ENCODE measurements at places on chromosomes 11 and 22. TPM values are rescaled to one million over a fixed set of nuclear protein-coding genes. Genes with fewer than 3 reads are reported as not detected.

DNA sequence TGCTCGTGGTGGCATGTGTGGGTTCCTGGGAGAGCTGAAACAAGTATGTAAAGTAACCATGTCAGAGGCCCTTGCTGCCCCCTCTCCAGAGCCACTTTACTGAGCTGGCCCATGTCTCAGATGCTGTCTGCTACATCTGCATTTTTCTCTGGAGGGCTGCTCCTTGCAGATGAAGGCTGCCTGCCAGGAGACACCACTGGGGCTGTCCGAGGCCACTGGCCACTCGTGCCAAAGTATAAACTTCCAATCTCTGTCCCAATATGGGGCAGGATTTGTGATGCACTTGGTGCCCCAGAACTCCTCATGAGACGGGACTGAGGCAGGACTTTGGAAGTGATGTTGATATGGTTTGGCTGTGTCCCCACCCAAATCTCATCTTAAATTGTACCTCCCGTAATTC lies 478.4 kb upstream of the B3GAT1 start:
- no peak for DNase-seq

GRCh38 chr11:45031912-45032519 lies 81.3 kb upstream of the TP53I11 start:
- DNase-seq: no peak

DNA sequence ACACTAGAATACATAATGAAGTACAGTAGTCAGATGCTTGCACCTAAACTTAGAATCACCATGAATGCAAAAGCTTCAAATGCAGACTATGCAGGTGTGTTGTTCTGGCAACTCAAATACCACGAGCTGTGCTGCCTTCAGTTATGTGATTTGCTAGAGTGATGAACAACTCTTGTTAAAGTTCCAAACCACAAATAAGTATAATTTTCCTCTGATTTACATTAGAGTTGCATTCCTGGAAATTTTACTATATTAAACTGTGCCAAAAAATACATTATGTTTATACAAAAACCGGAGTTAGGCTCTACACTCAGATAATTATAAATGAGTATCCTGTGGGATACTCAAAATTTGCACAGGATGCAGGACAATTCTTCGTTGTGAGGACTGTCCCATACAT lies 3.0 kb downstream of the TMEM218 start:
- DNase-seq: no peak

DNA sequence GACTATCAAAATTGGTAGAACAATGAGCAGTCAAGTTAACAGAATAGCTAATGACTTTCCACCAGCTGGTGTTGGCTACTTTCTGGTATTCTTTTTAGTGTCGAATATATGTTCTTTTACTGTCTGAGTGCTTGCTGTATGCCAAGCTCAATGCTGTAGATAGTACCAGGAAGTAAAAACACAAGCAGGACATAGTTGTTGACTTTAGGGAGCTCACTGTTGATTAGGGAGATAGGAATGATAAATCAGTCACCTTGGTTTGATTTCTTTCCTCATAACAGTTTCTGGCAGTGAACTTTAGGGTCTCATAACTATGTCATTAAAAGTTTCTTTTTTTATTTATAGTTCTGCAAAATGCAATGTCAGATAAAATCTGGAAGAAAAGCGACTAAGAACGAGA lies 9.0 kb downstream of the HMGXB4 start:
- no peak for DNase-seq

DNA sequence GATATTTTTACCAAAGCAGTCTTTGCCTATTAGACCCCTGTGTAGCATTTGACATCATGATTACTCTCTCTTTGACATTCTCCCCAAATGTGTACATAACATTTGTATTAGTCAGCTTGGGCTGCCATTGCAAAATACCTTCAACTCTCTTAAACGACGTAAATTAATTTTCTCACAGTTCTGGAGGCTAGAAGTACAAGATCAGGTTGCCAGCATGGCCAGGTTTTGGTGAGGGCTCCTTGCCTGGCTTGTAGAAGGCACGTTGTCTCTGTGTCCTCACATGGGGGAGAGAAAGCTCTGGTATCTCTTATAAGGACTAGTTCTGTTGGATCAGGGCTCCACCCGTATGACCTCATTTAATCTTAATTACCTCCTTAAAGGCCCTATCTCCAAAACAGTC lies 12.3 kb upstream of the DLAT start:
- no peak for DNase-seq

GRCh38 chr11:111331711-111332479 lies 33.5 kb downstream of the POU2AF3 start:
- no peak for DNase-seq

GRCh38 chr11:44199298-44199697 lies 103.8 kb downstream of the EXT2 start:
- DNase-seq: no peak

DNA sequence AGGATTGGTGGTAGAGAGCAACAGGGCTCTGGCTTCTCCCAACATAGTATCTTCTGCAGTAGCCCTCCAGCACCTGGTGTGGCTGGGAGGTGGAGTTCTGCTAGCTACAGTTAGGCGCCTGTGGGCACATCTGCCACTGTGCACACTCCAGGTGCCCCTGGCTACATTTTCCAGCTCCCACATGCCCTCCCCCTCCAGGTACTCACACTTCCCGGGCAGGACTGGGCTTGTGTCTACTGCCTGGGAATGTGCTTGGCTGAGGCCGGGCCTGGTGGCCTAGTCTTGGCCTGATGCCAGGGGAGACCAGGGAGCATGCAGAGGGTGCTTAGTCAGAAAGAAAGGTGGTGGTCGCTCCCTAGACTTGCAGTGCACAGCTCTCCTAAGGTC lies 15.8 kb downstream of the PHLDB1 start:
- peak; percentile 43 for DNase-seq

GRCh38 chr11:76728778-76729177 lies 54.4 kb upstream of the TSKU start:
- DNase-seq: no peak

DNA sequence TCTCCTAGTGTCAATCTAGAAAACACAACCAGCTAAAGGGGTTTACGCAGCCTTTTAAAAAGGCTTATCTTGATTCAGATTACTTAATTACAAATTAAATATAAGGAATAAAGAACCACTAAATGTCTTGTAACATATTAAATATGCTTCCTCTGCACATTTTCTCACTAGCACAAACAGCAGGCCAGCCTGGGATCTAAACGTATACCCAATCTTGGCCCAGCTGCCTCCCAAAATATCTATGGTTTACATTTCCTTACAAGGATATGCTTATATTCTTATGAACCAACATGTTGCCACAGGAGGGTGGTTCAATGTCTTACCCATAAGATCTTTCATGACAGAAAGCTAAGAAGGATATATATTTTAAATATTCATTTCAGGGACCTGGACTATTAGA lies 7.7 kb downstream of the LGR4 start:
- no peak for DNase-seq

- DNase-seq: no peak
Observed at GRCh38 chr22:46769191-46769675, 6.8 kb downstream of the TBC1D22A start.

DNA sequence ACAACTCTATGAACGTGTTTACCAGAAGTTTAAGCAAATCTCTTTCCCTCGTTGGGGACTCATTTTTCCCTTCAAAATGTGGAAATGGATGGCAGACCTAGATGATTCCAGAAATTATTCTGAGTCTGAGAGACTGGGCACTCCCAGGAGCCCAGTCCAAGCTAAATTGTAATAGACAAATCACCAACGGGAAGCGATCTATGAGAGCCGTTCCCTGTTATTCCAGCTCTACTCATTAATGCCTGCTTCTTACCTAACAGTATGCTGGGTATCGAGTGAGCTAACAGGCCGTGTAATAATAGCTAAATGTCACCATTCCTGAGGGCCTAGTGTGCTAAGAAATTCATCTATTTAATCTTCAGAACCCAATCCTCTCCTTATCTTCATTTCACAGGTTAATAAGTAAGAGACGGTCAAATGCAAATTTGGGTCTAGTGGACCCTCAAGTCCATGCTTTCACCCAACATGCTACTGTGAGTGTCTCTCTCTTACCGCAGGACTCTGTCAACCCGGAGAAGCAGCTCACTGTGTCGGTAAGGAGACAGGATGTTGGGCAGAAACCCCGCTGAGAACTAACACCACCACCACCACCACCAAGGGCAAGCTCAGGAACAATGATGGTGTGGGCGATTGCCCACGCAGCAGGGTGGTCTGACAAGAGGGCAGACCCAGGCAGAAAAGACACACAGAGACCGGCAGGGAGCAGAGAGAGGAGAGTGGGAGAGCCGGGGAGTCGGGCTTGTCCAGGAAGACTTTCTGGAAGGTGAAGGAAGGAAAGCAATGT lies 57.1 kb upstream of the TIMP3 start:
- DNase-seq: no peak

GRCh38 chr11:6618117-6619003 lies 862 bp downstream of the TPP1 start:
- DNase-seq: peak; percentile 91

DNA sequence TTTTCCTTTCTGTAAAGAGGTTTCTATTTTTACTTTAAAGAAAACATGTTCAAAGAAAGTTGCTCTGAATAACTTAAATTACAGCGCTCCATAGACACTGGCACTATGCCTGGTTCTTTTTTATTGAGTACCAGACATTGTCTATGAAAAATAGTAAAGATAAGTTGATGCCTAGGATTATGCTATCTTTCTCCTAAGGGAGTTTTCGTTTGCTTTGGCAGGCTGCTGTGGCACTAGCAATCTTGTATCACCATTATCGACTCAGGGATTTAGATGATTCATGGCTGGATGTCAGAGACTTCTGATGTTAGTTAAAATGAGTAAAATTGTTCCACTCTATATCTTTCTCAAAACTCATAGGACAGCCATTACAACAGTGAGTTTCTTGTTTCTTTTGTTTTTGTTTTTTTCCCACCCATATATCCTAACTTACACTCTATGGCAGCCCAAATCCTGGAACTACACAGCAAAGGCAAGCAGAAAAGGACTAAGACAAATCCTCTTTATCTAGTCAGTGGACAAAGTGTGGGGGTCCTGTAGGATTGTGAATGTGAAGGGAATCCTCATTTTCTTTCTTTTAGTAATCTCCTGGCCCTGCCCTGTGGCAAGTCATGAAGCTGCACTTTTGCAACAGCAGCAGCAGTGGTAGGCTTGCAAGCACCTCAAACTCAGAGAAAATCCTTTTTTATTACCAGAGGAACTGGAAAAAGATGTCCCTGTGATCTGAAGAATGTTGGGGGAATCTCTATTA lies 20.7 kb downstream of the SLN start:
- peak; percentile 11 for DNase-seq

DNA sequence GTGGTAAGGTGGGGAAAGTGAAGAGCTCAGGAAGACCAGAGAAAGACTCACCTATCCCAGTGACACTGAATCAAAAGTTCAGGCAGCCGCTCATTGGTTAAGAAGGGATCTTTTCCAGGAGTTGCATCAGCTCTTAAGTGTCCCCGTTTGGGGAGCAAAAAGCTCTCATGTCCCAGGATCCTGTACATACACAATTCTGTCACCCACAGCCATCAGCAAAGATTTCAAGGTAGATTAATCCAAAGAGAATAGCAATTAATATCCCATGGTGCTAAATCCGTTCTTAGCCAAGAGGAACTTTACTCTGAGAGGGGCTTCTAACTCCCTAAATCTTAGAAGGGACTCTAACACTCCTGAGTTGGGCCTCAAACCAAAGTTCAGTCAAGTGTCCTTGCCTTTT lies 19.3 kb downstream of the FOLR3 start:
- no peak for DNase-seq

DNA sequence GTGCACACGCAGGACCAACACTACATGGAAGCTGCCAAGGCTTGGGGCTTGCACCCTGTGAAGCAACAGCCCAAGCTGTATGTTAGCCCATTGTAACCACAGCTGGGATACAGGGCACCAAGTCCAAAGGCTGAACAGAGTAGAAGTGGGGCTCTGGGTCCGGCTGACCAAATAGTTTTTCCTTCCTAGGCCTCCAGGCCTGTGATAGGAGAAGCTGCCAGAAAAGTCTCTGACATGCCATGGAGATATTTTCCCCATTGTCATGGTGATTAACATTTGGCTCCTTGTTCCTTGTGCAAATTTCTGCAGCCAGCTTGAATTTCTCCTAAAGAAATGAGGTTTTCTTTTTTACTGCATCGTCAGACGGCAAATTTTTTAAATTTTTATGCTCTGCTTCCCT lies 941.2 kb downstream of the FAM181B start:
- no peak for DNase-seq

DCPS gene
- total RNA-seq: 11.4 TPM

KCNJ11 gene
- total RNA-seq: 0.65 TPM

IRAG1 gene
- 0.79 TPM for total RNA-seq

PDGFD gene
- 34.9 TPM for total RNA-seq

KRTAP5-8 gene
- not detected for total RNA-seq

KIRREL3 gene
- not detected for total RNA-seq

C11orf87 gene
- not detected for total RNA-seq

OR51B2 gene
- total RNA-seq: not detected

MYRF gene
- 0.28 TPM for total RNA-seq

UCP3 gene
- 0.28 TPM for total RNA-seq

PANX2 gene
- total RNA-seq: 0.34 TPM

Data from dermis blood vessel endothelial cell (primary cell).